Suppressor macrophage treated with lipopolysaccharide for 4 hours (primary cell): ENCODE measurements at places on chromosomes 2 and 18.

GRCh38 chr18:75544496-75544895 lies 117.0 kb upstream of the SMIM21 start:
- DNase-seq = no peak

DNA sequence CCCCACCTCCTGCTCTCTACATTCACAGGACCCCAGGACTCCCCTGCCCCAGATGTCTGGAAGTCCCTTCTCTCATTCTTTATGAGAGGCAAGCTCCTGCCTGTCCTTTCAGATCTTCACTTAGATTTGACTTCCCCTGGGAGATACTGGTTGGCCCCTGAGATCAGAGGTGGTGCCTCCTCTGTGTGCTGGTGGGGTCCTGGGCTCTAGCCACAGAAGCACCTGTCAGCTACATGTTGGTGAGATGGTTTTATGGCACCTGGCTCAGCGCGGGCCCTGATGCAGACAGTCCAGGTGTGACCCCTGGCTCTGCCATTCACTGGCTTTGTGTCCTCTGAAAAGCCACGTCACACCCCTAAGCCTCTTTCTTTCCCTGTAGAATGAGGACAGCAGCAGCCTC lies 369.6 kb upstream of the ID2 start:
- no peak for DNase-seq

DNA sequence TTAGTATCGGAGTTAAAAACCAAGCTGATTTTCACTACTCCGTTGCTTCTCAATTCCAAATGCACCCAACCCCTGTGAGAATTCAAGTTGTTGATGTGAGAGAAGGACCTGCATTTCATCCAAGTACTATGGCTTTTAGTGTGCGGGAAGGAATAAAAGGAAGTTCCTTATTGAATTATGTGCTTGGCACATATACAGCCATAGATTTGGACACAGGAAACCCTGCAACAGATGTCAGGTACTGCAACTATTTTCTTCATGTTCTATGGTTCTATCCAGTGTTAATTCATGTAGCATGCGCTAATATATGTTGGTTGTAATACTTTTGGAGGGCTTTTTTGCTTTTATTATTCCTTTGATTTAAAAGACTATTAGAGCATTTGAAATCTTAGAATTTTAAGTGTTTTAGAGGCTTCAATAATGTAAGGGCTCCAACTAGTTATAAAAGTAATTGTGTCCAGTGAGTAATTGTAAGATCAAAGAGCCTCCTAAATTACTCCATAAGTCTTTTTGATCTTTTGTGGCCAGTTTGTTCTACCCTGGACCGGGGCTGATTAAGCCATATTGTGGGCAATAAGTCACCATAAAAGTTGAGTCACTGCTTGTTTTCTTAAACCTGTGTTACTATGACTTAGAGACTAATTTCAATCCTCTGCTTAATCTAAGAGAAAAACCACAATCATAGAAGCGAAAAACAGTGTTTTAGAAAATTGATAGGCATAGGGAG lies 22.9 kb downstream of the DSG4 start:
- no peak for DNase-seq

DNA sequence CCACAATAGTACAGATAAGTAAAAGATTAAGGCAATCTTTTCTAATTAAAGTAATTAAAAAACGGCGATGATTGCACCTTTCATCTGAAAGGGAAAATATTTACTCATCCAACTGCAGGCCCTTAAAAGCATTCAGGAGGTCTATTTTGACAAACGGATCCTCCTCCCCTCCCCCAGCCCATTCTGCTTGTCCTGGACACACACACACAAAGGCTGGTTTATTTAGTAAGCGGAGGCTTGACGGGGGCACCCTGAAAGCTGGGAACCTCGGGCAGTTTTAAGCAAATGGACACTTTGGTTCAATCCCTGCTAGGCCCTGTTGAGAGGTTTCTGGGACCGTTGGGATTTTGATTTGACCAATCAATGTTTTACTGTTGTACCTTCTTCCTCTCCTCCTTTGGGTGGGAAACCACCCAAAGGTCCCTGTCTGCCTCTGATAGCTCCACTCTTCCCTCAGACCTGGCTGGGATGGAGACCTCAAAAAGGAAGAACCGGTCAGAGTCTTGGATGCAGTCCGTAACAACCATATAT lies 135.8 kb upstream of the HAAO start:
- no peak for DNase-seq
